ENCODE measurements at places on chromosomes 1 and 21.

GRCh38 chr1:58249388-58249736 is 297.2 kb downstream of the OMA1 start:
- DNase-seq: no peak

DNA sequence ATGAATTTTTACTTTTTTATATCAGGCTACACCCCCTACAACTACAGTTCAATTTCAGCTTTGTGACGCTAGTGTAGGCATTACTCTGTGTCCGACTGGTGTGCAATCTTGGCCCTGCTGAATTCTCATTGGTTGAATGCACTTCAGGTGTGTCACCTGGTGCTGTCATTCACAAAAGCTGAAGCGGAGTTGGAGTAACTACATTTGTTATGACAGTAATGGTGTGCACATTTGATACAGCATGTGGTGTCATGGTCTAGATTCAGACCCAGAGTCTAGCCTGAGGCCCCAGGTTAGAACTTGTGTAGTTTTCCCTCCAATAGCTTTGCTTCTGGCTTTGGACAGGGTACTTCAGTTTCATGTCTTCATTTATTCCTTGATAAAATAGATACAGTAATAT is 88.7 kb downstream of the C1orf94 start:
- no peak for DNase-seq

GRCh38 chr1:41103766-41104165 is 82.2 kb upstream of the SLFNL1 start:
- no peak for DNase-seq

DNA sequence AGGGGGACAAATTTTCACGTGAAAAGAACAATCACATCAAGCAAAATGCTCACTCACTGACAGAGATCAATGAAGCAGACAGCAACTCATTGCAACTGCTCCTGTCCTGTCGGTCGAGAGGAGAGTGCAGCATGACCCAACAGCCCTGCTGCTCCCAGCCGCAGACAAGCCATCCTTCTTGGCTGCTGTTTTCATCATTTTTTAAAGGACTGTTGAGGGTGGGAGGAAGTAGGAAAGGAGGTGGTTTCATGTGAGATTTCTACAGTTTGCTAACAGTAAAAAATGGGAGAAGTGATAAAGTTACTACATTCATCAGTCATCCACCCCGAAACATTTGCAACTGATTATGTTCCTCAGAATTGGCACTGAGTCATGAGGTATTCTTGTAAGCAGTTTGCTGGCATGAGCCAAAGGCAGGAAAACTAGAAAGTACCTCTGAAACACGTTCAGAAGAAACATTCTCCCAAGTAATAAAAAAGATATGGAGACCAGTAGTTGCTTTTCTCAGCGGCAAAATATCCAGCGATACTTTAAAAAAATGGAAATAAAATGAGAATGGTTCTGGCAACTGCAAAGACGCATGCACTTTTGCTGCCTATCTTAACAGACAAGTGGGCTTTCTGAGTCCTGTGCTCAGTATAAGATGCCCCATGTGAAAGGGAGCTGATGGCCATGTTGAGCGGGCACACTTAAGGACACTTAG is 72.0 kb upstream of the CLDN14 start:
- no peak for DNase-seq

GRCh38 chr1:169348383-169349036 is 19.1 kb downstream of the NME7 start:
- DNase-seq: peak; percentile 75

GRCh38 chr1:4027492-4028138 is 127.5 kb upstream of the C1orf174 start:
- DNase-seq: no peak

GRCh38 chr21:29674343-29674742 is 265.5 kb downstream of the GRIK1 start:
- no peak for DNase-seq

DNA sequence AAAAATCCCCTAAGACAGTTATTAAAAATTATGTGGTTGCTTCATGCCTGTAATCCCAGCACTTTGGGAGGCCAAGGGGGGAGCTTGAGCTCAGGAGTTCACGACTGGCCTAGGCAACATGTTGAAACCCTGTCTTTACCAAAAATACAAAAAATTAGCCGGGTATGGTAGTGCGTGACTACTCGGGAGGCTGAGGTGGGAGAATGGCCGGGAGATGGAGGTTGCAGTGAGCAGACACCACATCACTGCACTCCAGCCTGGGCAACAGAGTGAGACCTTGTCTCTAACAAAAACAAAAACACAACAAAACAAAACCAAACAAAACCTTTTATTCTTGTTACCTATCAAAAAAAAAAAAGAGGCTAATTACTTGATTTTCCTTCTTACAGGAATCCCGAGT is 2.1 kb downstream of the ELK4 start:
- no peak for DNase-seq

GRCh38 chr1:223513309-223513708 is 120.1 kb downstream of the CCDC185 start:
- no peak for DNase-seq

DNA sequence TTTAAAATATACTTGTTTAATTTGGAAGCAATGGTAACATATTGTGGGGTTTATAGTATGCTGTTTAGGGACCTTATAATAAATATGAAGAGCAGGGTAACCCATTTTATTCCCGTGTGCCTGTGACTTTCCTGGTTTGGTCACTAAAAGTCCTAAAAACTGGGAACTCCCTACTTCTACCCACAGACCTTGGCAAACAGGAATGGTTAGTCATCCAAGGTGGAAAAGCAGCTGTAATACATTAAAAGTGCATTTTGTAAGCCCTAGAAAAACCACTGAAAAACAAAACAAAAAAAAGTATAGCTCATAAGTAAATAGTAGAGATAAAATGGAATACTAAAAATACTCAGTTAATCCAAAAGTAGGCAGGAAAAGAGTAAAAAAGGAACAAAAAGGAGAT is 538.9 kb downstream of the LMO4 start:
- no peak for DNase-seq

DNA sequence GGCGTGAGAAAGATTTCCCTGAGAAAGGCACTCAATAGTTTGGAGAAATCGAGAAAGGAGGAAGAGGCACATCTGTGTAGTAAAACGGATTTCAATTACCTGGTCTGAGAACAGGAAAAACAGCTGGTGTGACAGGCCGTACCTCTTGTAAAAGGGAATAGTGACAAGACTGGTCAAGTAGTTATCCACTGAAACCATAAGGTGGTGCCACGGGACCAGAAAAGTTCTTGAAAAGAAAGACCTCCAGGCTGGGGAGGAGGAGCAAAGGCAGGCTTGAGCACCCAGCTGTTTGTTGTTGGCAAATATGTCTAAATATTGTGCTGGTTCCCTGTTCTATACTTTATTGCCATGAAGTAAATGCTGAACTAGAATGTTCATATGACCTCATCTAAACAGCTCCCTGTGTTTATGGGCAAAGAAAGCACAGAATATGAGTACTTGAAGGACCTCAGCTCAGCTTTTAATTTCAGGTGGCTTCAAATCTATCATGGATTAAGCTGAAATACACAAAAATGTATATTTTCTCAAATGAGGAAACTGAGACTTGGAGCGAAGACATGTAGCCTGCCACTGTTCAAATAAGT is 4.0 kb downstream of the HAO2 start:
- no peak for DNase-seq

DNA sequence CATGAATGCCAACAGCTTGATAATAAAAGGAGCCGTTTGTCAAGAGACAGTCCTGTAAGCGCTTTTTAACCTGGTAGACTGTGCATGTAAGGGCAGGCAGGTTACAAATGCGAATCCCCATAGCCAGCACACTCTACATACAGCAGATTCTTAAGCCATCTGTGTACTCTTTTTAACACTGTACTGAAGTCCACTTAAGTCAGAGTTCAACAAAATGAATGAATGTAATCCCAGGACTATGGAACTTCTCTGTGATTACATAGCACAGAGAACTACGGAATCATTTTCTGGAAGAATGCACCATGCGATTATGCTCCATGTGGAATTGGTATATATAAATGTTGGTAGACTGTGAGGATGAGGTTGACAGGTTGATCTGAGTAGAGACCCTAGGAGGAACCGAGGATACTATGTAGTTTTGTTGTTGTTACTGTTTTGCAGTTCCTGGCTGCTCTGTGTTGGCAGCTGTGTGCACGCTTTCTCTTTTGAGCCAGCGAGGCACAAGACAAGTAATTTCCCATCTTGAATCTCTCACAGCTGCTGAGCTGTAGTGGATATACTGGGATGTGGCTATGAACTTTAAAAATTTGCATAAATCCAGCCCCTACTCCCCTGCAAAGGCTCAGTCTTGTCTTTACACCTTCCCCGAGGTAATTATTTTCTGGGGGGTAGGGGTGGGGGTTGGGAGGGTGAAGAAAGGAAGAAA is 21.9 kb downstream of the LRRC8D start:
- no peak for DNase-seq

DNA sequence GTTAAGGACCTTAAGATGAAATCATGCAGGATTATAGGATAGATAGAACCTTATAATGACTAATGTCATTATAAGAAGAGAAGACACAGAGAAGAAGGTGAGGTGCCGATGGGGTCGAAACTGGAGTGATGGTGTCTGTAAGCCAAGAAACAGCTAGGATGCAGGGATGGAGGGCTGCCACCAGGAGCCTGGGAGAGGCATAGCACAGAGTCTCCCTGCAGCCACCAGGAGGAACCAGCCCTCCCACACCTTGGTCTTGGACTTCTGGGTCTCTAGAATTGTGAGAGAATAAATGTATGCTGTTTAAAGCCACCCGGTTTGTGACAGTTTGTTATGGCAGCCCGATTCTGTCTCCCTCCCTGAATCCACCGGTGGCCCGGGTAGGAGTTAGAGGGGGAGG is 337.2 kb upstream of the AJAP1 start:
- DNase-seq: no peak

GRCh38 chr1:202361701-202362100 is 13.2 kb downstream of the PPP1R12B start:
- no peak for DNase-seq

DNA sequence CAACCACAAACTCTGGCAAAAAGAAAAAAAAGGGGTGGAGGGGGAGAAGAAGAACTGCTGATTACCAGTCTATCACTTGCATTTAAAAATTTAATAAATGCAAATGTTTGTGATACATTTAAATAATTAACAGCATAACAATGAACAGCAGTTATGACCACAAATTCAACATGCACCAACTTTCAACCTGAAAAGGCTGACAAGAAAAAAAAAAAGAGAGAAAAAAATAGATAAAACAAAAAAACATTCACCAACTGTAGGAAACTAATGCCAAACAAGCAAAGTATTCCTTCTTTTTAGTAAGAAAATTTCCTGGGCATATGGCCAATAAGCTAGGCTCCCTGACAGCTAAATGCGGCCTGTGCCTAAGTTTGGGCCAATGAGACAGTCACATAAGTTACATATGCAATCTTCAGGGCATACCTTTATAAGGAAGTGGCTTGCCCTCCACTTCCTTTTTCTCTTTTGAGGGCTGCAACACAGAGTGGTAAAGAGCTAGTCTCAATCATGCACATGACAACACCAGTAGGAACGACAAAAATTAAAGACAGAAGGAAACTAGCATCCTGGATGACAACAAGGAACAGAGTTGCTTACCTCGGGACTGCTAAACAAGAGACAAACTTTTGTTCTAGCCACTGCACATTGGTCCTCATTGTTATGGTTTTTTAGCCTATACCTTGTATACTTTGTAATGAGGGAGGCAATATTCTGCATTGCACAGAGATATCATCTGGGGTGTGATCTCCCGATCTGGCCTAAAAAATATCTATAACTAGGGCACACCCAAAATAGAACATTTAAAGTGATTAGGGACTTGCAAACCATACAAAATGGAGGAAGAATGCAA is 24.2 kb upstream of the PHTF1 start:
- DNase-seq: peak; percentile 84

DNA sequence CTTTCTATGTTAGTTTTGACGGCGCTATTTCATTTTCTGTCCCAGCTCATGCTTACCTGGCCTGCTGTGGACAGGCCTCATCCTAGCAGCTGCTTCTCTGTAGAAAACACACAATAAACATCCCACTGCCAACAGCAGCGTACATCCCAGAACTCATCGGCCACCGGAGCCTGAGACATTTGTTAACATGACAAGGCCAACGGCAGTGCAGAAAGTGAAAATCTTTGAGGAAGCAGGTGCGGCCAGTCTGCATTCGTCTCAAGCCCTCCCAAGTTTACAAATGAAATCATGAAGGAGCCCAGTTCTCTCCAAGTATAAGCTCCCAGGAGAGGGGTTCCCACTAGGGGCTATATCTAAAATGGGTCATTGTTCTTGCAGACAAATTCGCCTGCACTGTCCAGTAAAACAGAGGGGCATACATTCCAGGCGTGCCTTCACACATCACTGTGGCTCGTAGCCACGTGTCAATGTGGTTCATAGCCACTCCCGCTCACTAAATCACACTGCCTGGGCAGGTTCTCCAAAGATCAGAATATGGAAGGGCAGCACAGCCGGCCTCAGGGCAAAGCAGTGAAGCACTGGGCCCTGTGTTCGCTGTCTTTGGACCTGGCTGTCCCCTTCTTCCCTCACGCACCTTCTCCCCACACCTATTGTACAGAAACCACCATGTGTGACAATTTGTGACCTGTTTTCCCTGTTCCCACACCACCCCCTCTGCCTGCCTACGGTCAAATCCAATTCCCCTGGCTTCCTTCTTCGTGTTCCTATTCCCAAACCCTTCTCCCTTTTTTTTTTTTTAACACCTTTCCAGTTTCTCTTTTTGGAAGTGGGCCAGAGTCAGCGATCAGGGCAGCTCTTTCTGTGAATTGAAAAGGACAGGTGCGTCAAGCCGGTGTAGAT is 27.0 kb upstream of the ABCG1 start:
- no peak for DNase-seq

DNA sequence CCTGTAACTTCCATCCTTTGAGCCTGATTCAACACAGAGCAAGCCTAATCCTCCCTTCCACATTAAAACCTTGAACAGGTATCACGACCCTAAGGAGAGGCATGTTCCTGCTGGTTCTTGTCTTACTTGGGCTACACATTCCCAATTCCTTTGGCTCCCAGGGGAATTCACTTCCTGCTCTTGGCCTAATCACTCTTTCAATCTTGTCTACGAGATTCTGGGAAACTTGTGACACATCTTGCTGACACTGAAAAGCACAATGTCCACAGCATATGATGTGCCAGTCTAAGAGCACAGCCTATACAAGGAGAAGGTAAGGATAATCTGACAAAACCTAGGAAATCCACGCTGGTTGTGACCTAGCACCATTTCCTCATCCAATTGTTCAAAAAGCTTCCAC is 163.9 kb downstream of the GABPA start:
- no peak for DNase-seq

DNA sequence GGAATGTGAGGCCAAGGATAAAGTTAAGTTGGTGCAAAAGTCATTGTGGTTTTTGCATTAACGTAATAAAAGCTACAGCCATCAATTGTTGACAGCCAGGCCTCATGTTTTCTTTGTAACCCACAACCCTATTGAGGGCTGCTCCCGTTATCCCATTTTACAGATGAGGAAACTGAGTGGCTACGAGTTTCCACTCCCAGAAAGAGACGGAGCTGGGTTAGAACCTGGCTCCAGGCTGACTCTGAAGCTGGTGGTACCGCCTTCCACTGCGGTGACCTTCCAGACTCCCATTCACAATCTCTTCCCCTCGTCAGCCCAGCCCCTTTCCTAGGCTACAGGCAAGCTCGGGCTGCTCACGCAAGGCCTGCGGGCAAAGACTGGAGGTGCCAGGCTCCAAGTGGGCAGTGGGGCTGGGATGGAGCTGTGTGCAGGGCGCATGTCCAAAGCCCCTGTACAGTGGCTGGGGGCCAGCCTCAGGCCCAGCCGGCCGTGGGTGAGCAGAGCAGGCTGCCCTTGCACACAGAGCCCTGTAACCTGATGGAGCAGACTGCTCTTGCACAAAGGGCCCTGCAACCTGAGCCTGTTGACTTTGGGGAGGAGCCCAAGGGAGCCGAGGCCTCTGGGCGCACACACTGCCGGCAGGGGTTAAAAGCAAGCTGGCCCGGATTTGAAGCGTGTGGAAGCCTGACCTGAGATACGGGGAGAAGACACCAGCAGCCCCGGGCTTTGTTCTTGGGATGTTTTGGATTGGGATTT is 97.4 kb upstream of the TMPRSS2 start:
- DNase-seq: no peak

All from NCI-H446 (cell line).